ENCODE measurements at places on chromosomes 3 and 15.

DNA sequence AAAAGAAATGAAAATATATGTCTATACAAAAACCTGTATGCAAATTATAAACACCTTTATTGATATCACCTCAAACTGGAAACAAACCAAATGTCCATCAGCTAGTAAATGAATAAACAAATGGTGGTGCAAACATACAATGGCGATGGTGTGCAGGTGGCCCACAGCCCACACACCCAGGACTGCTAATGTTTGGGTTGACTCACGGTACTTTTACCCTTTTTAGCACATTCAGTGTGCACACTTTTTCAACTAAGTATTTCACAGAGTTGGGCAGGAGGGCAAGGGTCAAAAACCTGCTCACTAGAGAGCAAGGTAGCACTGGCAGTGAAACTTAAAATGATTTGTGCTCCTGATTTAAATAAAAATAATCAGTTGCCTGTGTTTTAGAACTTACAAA is 123.1 kb upstream of the BHLHE40 start:
- DNase-seq = no peak

GRCh38 chr3:31620656-31621055 is 87.9 kb downstream of the STT3B start:
- no peak for DNase-seq

DNA sequence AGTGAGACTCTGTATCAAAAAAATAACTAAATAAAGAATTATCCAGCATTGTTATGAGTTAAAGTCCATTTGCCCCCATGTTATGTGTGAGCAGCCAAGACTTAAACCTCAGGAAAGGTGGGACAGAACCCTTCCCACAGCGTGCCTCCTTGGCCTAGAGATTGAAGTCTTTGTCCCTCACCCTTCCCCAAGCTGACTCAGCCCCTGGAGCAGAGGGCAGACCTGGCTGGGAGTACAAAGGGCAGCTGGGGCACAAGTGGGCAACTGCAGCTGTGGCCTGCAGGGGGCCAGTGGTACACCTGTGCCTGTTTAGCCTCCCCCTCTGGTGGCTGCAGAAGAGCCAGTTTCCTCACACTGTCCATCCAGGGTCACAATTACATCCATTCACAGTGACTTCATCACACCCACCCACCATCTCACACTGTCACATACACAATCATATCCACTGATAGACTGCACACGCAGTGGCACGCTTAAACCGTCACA is 940 bp upstream of the ACY1 start:
- peak; percentile 42 for DNase-seq

DNA sequence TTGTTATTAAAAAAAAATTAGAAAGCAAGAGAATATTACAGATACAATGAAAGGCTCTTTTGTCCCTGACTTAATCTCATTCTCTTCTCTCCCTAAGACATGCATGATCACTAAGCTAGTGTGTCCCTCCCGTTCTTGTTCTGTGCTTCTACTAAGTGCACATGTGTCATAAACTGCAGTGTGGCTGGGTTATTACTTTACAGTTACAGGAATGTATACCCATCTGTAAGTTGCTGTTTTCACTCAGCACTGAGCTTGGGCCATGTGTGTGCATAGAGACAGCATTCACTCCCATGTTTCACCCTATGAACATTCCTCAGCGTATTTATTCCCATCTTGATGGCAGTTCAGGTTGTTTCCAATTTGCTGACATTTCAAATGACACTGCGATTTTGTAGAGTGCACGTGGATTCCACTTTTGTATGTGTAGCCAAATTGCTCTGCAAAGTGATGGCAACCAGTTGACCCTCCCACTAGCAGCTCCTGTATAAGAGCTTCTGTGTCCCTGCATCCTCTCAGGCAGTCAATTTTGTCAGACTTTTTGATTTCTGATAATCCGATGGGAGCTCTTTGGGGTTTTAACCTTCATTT is 145.8 kb upstream of the UBE2E1 start:
- no peak for DNase-seq

DNA sequence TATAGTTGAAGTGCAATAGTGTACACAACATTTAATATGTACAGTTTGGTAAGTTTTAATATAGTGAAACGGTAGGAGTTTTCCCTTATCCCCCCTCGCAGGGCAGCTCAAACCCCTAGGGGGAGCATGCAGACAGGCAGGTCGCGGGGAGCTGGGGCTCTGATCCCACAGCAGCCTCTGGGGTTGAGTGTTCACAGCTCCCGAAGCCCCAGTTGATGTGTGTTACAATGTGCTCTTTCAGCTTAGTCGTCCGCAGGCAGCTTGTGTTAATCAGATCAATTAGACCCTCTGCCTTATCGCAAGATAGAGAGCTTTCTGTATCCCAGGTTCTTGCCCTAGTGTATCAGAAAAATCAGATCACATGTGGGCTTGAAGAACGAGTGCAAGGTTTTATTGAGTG is 143.1 kb upstream of the CHRNA7 start:
- no peak for DNase-seq

DNA sequence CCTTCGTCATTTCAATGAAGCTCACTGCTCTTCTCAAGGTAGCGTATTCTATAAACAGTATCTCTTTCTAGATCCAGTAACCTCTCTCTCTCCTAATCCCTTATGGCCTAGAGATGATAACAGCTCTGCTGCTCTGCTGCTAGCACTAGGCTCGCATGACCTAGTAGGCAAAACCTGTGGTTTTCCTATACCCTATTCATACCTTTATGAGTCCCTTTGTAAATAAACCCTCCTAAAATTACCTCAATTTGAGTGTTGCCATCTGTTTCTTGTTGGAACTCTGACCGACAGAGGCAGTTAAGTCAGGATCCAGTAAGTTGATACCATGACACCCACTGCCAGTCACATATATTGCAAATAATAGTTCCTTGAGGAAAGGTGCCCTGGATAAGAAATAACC is 7.3 kb downstream of the CCDC14 start:
- no peak for DNase-seq

DNA sequence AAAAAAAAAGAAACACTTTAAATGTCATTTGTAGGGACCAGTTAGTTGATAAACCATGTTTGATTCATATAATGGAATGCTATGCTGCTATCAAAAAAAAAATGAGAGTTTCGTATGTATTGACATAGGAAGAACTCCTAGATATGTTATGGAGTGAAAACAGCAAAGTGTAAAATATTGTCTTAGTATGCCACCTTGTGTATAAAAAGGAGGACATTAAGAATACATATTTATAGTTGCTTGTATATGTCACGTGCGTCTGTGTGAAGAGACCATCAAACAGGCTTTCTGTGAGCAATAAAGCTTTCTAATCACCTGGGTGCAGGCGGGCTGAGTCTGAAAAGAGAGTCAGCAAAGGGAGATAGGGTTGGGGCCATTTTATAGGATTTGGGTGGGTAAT is 39.5 kb downstream of the KBTBD8 start:
- DNase-seq = no peak

DNA sequence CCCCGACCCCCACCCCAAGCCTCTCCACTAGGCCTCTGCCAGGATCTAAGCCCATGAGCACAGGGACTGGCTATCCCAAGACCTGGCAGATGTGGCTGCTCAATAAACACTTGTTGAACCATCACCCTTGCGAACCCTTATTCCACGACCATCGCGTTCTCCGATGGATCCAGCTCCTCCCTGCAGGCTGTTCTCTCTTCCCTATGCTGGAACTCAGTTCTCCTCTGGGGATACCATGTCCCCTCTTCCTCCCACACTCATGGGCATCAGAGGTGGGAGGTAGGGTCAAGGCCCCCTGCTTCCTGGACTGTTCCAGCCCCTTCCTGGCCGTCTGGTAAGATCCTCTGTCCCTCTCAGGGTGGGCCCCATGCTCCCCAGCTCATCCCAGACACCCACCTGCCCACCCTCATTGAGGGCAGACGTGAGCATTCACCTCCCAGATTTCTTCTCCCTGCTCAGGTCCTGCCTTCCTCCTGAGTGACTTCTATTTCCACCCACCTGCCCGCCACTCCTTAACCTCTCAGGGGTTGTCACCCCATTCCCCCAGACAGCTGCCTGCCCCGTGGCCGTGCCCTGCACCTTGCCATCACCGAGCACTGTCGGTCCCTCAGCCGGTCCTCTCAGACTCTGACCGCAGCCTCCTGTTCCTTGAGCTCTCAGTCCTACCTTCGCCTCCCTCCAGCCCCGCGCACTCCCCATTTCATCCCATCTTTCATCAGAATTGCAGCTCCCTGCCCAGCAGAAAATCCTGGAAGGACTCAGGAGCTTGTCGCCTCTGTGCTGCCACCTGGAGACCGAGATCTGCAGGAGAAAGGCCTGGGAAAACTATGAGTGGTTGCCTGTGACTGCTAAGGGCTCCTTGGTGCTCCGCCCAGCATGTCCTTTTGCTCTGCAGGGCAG is 42.0 kb downstream of the PML start:
- peak; percentile 67 for DNase-seq

DNA sequence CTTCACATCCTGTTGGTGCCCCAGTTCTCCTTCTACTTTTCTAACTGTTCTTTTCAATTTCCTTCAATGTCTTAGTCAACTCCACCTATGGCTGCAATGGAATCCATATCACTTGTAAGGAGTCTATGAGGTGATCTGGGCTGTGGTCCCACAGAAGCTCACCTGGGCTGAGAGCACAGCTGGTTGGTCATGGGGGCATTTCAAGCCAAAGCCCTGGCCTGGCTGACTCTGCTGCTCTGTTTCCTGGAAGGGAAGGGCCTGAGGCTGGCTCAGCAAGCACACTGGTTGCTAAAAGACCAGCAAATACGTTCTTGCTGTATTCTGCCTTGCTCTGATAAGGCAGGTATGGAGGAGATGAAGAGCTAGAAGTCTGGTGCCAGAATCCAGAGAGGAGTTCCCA is 29.0 kb downstream of the AMOTL2 start:
- no peak for DNase-seq

DNA sequence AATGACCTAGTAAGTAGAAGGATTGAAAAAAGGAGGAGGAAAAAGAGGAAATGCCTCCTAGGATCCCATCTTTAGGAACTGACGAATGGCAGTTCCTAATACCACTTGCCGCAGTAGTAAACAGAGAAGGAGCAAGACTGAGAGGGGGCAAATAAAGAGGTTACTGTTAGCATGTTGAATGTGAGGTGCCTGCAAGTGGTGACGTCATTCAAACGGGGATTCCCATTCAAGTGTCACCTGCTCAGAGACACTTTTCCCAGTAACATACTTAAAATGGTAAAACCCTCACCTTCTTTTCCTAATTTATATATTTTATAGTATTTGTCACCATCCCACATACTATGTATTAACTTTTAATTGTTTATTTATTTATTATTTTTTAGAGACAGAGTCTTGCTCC is 178.9 kb downstream of the IL5RA start:
- DNase-seq = no peak

DNA sequence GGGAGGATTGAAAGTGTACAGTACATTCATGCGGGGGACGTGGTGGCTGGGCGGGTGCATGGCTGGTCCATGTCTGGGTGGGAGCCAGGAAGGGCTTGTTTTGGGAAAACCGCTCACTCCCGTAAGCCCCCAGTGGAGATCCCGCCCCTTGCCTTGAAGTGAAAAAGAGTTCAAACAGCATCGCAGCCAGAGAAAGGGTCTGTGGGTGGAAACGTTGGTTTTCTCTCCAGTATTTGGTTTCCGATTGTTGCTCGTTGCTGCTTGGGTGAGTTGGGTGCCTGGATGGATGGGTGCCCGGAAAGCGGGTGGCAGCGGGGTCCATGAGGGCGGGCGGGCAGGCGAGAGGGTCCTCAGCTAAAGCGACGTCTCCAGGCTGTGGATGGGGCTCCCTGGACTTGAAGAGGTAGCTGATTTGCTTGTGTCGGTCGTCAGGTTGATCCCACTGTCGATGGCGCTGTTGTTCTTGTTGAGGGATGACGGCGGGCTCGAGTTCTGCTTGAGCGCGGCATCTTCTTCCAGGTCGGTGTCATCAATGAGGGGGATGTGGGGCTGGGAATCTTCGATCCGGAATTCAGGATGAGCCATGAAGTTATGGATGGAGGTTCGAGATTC is 7.7 kb upstream of the SEC13 start:
- no peak for DNase-seq

- no peak for DNase-seq
Measured at GRCh38 chr3:69031635-69032034, 18.2 kb upstream of the EOGT start.

GRCh38 chr3:22161315-22161714 is 410.3 kb upstream of the ZNF385D start:
- no peak for DNase-seq

DNA sequence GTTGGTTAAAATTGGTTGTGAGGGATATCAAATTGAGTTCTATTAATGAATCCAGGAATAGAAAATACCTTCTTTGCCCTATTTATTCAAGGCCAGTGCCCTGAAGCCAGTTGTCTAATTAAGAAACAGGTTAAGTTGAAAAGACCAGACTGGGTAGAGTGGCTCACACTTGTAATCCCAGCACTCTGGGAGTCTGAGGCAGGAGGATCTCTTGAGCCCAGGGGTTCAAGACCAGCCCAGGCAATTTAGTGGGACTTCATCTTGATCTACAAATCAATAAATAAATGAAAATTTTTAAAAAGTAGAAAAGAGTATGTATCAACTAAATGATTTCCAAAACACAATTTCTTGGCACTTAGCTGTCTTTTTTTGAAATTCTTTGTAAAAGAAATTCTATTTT is 40.3 kb upstream of the TRPM1 start:
- DNase-seq = no peak

- no peak for DNase-seq
Measured at GRCh38 chr3:191135175-191135574, 63.9 kb upstream of the OSTN start.

- DNase-seq = no peak
Measured at GRCh38 chr15:62057341-62057980, 2.8 kb downstream of the VPS13C start.
